Stimulated activated CD4-positive, alpha-beta T cell treated with anti-CD3 and anti-CD28 coated beads, Interleukin-4, amount 100 ng/mL, for 1 hour (primary cell): ENCODE measurements at places on chromosomes 5 and 9.

GRCh38 chr9:93491593-93492232 lies 38.3 kb upstream of the FAM120AOS start:
- DNase-seq = no peak

- peak; percentile 9 for DNase-seq
Measured at GRCh38 chr5:52725065-52725746, 62.5 kb upstream of the ITGA1 start.

- DNase-seq = peak; percentile 12
Measured at GRCh38 chr5:76716456-76717157, 681 bp downstream of the F2R start.

GRCh38 chr5:103908336-103909080 lies 345.9 kb upstream of the NUDT12 start:
- DNase-seq = no peak

DNA sequence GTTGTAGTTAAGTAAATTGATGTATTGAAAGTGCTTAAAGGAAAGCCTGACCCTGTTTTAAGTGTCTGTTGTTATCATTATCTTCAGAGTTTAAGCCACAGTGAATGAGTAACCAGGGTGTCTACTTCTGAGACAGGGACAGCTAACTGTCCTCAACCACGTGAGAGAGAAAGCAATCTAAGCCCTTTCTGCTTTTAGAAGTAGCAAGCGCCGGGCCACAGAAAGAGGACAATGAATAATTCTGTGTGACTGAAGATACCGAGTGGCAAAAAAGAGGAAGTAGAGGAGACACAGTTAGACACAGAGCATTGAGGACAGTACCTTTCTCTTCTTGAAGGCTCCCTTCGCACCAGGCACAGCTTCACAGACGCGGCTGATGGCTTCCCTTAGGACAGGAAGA lies 86.3 kb downstream of the S1PR3 start:
- no peak for DNase-seq

DNA sequence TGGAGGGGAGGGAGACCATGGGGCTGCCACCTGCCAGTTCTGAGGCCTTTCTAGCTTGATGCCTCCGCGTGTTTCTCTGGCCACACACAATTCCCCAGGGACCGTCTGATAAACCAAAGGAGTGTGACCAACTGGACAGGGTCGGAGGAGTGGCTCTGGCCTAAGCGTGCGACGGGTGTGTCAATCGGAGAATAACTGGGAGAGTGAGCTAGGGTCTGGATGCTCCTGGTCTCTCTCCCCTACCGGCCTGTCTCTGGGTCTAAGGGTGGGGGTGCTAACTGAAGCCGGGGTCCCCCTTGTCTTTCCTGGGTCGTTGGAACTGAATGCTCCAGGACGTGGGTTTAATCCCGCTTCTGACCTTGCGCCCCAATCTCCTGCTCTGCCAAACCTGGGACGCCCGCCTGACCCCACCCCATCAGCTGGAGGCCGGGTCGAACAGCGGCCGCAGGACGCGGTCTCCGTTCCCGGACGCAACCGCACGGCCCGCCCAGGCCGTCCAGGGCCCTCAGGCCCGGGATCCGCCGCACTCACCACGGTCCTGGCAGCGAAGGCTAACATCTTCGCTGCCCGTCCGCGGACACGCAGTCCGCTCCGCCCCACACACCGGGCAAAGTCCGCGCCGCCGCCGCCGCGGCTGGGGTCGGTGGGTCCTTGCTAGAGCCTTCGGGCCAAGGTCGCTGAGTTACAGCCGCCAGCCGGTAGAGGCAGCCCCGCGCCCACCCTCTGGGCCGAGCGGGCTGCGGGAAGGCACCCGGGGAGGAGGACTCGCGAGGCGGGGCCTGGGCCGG lies 447 bp downstream of the CRAT start:
- DNase-seq = no peak

DNA sequence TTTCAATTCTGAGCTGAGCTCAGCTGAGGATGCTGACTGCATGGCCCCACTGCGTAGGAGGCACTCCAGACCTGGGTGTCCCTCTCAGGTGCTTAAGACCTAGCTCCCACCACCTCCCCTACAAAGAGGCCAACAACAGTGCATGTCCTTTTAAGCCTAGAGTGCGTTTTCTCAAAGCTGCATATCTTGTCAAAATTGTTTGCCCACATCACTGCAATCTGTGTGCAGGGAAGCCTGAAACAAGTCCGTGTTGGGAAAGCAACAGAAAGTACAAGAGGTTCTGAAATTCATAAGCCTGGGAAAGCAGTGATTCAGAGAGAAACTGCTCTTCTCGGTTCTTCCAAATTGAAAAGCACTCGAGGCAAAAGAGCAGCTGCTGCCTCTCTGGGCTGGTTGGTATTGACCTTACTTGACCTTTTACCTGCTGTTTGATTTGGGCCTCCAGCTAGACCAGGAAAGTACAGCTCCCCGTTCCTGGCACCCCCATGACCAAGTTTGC lies 238.4 kb downstream of the NR2F1-AS1 start:
- DNase-seq = no peak

DNA sequence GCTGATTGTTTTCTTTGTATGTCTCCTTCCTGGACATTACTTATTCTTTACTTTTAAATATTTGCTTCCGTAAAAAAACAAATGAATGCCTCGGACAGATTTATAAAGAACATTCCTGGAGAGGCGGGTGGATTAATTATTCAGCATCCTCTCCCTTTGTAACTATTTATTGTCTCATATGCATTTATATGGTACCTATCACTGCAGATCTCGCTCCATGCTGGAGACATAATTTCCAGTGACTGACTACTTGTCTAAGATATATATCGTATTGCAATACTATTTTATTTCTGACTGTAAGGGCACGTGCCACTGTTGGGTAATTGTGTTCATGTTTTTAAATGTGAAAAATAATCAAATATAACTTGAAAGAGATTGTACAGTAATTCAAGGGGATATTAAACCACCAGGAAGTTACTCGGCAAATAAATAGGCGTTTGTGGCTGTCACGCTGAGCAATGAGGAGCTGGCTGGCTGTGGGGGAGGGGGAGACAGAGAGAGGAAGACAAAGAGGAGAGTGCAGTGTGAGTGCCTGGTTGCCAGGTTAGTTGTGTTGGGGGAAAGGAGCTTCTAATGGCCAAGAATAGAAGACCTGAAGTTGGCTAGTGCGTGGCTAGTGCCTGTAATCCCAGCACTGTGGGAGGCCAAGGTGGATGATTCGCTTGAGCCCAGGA lies 131.8 kb upstream of the GABRP start:
- no peak for DNase-seq

DNA sequence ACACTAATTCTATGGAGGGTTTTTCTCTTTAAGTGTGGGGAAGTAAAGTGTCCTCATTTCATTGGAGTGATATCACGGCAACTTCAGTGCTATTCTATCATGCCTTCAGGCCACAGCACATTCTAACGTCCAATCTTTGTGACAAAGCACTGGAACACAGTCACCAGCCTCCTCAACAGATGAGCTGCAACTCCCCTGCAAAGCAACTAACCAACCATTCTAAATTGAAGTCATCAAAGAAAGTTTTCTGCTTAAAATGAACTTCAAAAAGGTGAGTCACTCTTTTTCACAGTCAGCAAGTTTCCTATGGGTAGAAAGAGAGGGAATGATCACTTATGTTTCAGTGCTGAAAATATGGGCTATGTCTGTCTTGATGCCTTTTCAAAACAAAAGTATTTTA lies 190.8 kb downstream of the ELAVL2 start:
- DNase-seq = no peak

GRCh38 chr5:147906326-147907095 lies at the start of gene C5orf46:
C5orf46 (minus strand) TSS chr5:147906538; CDS start chr5:147906501, 37 bp downstream.
- DNase-seq = no peak

DNA sequence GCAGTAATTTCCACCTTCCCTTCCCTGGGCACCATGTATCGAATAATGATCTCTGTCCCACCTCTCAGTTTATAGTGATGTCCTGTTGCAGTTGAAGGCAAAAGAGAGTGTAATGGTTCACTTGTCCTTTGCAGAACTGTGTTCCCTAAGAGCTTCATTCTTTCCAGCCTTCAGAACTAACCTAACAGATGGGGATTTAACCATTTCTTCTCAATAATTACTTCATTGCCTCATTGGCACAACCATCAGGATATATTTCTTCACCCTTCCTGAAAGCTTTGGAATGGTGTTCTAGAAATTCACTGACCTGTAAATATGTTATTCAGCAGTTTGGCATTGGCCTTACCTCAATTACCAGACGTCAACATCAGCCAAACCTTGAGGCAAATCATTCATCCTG lies 83.9 kb upstream of the PRRC1 start:
- no peak for DNase-seq

DNA sequence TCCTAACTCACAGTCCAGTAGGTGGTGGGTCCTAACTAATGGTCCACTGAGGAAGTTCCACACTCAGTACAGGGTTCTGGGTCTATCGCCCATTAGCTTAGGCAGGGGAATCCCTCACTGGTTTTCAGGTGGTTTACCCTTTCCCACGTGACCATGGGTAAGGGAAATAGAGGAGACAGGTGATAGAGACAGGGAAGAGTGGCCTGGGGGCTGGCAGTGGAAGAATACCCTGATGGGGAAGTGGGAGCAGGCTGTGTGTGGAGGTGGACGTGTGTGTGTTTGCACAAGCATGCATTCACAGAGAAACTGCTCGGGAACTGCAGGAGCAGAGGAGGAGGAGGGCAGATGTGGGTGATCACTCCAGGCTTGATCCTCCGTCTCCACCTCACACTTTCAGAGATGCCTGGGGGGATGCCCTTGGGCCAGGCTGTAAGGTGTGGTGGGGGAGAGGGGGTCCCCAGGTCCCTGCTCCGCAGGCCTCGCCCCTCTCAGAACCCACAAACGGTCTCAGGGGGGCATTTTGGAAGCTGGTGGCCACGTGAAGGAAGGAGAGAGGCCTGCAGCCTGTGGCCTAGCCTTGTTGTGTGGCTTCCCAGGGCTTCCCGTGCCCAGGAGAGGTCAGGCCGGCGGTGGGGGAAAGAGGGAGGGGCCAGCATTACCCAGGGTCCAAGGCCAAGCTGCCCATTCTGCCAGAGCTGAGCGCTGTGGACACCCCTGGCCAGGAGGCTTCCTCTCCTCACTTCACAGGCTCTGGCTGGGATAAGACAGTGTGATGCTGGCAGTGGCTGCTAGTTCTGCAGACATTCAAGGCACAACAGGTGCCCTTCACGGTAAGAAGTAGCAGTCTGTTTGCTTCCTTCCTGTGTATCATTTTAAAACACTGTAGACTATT lies 80.0 kb downstream of the OTULIN start:
- DNase-seq = no peak

GRCh38 chr9:98635374-98635773 lies 73.4 kb downstream of the GABBR2 start:
- DNase-seq = no peak

GRCh38 chr5:126280846-126281245 lies 142.4 kb upstream of the GRAMD2B start:
- DNase-seq = no peak

GRCh38 chr9:129694243-129694646 lies 28.8 kb downstream of the PRRX2 start:
- DNase-seq = no peak

- DNase-seq = no peak
Measured at GRCh38 chr5:11902201-11902619, 2.0 kb downstream of the CTNND2 start.

DNA sequence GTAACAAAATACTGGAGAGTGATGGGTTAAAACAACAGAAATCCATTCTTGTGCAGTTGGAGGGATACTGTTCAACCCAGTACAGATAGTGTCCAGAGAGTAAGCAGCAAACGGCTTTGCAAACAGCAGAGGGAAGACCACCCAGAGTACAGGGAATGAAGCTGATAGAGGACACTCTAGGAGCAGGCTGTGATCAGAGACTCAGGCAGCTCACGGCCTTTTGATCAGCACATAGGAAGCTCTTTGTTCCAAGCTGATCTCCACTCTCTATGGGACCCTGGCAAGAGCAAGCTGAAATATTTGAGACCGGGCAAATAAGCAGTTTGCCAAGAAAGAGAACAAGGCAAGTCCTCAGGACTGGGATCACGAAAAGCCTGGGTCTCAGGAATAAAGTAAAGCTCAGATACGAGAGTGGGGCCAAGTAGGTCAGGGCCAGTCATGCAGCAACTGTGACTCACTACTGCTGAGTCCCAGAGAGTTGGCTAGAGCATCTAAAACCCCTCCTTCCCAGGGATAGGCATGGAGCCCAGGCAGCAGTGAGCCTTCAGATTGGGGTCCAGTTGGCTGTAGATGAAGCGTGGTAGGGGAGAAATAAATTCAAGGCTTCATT lies 52.4 kb downstream of the MELK start:
- DNase-seq = no peak

DNA sequence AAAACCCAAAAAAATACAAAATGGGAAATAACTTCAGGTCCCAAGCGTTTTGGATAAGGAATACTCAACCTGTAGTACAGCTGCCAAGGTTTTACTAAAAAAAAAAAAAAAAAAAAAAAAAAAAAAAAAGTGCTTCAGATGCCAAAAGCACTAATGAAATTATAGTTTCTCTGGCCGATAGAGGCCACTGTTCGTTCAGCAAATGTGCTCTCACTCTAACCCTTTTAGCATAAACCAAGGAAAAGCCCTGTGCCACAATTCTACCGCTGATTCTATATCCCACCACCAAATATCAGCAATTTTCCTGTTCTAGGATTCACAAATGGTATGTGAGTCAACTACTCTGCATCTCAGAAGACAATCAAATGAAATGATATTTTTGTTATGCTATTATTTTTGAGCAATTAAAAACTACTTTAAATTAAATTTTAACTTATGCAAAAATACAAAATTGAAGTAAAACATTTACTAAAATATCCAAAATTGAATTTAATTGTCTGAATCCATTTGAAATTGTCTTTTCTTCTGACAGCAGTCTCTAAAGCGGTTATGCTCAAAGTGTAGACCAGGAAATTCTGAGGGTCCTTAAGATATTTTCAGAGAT lies 79.8 kb downstream of the RICTOR start:
- DNase-seq = no peak

DNA sequence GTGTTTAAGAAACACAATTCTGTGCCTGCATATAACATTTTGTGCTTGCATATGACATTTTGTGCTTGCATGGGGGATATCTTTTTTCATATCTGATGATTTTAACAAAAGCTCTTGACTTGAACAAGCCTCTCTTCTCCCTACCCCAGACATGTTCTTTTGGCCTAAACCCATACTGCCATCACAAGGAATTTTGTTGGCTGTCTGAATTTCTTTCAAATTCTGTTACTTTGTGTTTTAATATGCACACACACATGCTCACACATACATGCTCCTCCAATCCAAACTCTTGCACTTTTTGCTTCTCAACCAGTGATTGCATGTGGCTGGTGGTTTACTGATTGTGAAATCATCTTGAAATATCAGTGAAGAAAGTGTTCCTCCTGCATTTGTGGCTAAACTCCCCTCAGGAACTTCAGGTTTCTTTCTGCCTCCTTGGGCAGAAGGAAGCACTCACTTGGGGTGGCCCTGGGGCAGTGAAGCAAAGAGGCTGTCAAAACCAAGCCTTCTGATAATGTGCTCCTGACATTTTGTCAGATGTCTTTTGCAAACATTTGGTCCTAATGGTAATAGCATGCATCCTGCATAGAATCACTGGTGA lies 377.2 kb upstream of the KLF4 start:
- DNase-seq = no peak

DNA sequence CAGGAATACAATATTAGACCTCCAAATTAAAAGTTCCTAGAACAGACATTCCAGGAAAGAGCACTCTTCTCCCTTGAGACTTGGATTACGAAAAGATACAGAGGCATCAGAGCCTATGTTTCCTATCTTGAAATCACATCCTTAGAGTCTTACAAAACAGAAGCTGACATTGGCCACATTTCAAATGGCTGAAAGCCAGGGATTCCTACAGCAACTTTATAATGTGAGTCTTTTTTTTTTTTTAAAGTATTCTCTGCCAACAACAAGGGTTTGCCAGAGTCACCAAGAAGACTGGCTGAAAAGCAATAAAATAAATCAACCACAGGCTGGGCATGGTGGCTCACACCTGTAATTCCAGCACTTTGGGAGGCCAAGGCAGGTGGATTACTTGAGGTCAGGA lies 63.1 kb downstream of the TRPM6 start:
- no peak for DNase-seq
